ENCODE measurements at places on chromosomes 4 and X.

- DNase-seq: no peak
Observed at GRCh38 chrX:32798990-32799389, 412.4 kb downstream of the DMD start.

DNA sequence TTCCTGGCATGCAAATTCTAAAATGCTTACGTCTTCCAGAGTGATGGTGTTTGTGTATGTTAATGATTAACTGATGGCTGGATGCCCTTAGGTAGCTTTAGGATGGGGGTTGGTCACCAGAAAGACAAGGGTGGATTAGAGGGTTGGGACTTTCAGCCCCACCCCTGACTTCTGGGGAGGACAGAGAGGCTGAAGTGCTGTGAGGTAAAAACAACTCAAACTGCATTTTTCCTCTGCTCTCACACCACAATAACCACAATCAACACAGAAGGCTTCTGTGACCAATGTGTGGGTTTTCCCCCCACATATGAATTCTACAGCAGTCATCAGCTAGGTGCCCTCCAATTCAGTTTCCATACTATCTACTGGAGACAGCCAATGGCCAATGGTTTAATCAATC is 18.7 kb upstream of the DDIT4L start:
- DNase-seq: no peak

DNA sequence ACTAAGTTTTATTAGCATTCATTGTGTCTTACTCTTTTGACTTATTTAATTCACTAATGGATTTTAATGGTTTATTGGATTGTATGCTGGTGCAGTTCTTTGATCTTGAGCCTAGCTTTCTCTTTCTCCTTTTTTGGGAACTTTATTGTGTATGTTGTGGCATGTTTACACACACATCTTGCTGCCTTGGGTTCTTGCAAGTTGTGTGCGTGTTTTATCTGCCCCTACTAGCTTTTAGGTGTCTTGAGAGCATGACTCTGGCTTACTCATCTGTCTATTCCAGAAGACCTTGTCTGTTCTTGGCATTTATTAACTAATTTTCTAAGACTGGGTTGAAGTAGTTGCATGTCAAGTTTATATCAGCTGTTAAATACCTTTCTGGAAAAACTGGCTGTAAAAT is 2.7 kb downstream of the TMEM165 start:
- no peak for DNase-seq

DNA sequence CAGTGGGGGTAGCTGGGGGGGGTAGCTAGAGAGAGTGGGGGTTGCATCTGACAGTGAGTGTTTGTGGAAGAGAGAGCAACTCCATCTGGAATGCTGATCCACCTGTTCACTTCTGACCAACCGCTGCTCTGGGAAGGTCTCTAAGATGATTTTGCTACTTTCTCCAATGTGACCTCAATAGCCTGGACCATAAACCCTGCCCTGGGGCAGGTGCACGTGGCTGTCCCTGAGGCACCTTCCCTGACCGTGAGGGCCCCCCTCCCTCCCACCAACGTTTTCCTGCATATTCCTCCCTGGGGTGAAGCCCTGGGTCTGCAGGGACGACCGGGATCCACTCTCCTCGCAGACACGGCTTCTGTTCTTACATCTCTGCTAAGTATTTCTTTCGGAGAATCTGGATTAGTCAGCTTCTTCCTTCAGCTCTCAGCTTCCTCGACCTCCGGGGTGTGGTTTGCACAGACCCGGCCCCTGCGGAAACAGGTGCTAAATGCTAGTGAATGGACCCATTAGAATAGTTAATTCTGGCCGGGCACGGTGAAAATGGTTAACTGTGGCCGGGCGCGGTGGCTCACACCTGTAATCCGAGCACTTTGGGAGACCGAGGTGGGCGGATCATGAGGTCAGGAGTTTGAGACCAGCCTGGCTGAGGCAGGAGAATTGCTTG is 21.4 kb upstream of the PLCXD1 start:
- DNase-seq: no peak

DNA sequence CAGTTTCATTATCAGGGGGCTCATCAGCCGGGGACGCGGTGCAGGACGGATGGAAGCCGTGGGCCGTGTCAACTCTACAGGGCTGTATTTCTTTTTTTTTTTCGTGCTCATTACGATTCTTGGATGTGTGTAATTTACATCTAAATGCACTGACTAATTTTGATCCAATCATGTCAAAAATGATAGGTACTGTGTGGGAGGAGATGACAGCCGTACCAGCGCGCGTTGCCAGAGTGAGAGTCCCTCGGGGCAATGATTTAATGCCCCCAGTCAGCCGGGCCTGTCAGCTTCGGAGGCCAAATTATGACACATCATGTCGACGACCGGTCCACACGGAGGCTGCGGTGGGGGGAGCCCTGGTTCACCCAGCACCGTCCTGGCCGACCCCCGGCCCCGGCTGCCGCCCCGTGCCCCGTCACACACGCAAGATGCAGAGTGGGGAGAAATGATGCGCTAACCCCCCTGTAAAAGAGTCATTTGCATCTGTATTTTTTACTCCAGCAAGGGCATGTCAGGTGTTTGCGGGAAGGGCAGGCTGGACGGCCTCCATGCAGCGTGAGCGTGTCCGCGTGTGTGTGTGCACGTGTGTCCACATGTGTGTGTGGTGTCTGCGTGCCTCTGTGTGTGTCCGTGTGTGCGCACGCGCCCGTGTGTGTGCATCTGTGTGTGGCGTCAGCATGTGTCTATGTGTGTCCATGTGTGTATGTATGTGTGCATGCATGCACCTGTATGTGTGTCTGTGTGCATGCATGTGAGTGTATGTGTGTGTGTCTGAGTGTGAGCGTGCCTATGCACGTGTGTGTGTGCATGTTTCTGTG is 74.3 kb upstream of the PPP2R3B start:
- no peak for DNase-seq
